GM23338 (cell line): ENCODE measurements at places on chromosomes 12 and 14.

DNA sequence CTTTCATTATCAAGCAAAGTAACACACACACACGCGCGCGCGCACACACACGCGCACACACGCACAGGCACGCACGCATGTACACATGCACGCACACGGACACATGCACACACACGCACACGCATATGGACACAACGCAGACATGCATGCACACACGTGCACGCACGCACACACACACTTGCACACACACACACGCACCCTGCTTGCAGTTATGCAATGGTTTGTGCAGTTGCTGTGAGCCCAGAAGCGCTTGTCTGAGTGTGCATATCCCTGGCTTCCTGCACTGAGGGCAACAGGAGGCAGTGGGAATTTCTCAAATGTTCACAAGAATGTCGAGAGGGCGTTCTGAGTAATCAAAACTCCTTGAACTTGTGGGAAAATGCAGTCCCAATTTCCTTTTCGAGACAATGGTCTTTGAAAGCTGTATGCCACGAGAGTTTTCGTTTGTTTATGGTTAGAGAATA is 41.6 kb downstream of the NFKBIA start:
- no peak for DNase-seq

DNA sequence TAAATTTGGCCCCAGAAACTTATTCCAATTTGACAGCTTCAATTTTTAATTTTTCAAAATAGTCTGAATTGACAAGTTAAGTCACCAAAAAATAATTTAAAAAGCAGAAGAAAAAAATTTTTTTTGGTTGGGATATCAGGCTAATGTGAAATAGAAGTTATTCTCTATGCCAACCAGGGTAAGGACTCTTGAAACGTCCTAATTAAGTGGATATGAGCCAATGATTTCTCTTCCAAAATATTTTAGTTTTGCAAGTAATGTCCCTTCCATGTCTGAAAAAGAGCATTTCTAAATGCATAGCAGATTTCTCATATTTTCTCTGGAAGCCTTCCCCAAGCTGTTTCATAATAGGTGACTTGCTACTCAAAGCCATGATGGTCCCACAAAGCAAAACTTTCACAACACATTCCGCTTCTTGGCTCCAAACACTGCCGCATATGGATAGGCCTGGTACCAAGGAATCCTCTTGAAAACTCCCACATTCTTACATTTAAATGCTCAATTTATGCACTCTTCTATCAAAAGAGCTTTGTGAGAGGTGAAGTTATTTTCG is 65.1 kb downstream of the SIX6 start:
- DNase-seq = peak; percentile 36

GRCh38 chr12:58186914-58187313 is 245.5 kb downstream of the ATP23 start:
- DNase-seq = no peak

DNA sequence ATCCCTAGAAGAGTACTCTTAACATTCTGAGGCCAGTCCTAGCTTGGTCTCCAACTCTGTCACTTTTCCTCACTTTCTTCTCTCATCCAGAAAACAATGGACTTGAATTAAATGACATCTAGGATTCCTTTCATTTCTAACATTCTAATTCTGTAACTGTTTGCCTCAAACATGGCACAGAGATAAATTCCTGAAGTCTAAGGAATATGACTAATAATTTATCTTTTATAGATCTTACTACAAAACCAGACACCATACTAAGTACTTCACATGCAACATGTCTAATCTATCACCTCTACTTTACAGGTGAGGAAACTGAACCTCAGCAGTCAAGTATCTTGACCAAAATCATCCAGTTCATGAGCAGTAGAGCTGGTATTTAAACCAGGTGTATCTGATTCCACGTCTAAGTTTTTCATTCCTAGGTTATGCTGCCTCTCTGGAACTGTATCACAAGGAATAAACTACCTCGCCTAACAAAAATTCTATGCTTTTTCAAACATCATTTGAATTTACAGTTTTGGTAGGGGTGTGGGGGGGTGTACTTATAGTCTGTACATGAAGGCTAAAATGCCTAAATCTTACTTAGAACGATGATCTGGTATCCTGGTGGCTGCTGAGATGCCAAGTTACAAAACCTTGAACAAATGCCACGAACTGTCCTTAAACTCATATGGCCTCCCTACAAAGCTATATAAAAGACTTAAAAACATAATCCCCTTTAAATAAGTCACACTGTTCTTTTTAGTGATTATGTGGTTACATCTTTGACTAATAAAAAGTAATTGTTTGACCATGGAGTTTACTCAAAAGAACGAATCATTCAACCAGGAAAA is 41.6 kb downstream of the ATXN2 start:
- no peak for DNase-seq
